ENCODE measurements at places on chromosomes 7 and 10.

- no peak for DNase-seq
These were observed 72.0 kb upstream of the BTBD16 start for GRCh38 chr10:122199070-122199469.

DNA sequence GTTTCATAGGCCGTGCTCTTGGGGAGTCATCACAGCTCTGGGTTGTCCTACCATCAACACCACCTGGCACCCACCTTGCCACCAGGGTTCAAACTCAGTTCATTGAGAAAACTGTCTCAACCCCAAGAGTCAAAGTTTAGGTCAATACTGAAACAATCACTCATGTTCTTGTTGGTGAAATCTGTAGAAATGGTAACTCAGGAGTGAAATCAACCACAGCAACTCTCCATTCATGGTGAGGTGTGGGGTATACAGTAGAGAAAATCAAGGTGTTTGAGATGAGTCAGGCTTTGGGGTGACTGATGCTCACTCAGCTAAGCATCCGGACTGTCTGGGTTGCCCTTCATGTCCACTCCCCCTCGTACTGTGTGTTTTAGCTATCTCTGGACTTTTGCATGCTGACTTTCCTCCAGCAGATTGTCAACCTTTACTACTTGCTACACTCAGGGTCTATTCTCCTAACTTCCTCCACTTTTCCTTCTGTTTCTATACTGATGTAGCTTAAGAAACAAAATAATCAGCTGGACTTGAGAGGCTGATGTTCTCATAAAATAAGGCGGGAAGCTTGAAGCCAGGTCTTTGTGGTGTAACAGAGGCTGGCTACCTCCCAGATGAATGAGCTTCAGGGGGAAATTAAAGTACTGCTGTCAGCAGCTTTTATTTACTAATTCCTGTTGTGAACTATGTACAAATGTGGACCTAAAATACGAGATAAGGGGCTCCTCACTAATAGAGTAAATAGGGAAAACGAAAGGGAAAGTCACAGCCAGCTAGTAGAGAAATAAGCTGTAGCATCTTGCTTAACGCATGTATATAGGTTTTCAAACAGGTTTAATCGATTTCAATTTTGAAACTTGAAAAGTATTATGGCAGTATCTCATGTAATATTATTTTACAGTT is 173.6 kb upstream of the AKR1E2 start:
- no peak for DNase-seq

GRCh38 chr10:109746861-109747260 is 176.4 kb downstream of the XPNPEP1 start:
- DNase-seq, result no peak

DNA sequence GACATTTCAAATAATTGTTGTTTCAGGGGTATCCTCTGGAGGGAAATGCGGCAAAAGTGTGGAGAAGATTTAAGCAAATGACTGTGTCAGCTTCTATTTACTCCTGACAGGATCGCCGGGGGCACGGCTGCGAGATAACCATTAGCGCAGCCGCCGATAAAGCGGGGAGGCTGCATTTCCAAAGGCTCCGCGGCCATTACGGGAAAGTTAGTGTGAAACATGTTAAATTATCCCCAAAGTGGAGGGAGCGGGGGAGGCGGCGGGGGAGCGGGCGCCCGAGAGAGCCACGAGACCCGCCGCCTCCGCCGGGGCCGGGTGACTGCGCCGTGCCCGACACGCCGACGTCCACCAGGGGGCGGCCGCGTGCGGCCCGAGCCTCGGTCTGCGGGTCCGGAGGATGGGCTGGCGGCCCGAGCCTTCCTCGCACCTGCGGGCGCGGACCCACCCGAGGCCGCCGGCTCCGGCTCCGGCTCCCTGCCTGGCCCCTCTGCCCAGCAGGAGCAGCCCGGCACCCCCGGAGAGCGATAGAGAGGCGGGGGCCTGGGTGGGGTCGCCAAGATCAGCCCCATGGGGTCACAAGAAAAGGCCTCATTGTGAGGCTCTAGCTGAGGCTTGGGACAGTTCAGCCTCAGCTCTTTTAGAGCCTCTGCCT is 74.4 kb upstream of the PAX2 start:
- no peak for DNase-seq

- DNase-seq, result no peak
These were observed 89.8 kb downstream of the SEMA3A start for GRCh38 chr7:84104826-84105225.

GRCh38 chr7:81135324-81135723 is 216.5 kb upstream of the SEMA3C start:
- no peak for DNase-seq

GRCh38 chr7:58086461-58086860 is 636.5 kb downstream of the ZNF716 start:
- no peak for DNase-seq

DNA sequence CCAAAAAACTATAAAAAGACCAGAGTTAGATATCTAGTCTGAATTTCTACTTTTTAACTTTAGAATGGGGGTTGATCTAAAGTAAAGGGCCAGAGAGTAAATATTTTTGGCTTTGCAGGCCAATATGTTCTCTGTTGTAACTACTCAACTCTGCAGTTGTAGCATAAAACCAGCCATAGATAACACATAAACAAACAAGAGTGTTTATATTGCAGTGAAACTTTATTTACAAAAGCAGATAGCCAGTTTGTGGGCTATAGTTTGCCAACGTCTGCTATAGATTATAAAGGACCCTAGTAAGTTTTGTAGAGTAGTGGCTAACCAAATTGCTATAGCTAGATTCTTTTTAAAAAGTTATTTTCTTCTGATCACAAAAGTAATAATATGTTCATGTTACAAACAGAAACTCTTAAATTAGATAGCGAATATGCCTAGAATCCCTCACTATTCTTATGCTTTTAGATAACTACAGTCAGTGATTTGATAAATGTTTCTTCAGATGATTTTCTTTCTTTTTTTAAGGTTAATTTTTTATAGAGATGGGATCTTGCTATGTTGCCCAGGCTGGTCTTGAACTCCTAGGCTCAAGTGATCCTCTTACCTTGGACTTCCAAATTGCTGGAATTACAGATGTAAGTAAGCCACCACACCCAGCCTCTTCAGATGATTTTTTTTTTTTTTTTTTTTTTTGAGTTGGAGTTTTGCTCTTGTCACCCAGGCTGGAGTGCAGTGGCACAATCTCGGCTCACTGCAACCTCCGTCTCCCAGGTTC is 23.6 kb upstream of the HBP1 start:
- DNase-seq, result no peak

- DNase-seq, result no peak
These were observed 81.3 kb upstream of the KLF6 start for GRCh38 chr10:3866332-3866731.

- no peak for DNase-seq
These were observed 49.7 kb downstream of the CDK1 start for GRCh38 chr10:60827791-60828488.

- no peak for DNase-seq
These were observed 134.4 kb downstream of the NEURL1 start for GRCh38 chr10:103627893-103628292.

DNA sequence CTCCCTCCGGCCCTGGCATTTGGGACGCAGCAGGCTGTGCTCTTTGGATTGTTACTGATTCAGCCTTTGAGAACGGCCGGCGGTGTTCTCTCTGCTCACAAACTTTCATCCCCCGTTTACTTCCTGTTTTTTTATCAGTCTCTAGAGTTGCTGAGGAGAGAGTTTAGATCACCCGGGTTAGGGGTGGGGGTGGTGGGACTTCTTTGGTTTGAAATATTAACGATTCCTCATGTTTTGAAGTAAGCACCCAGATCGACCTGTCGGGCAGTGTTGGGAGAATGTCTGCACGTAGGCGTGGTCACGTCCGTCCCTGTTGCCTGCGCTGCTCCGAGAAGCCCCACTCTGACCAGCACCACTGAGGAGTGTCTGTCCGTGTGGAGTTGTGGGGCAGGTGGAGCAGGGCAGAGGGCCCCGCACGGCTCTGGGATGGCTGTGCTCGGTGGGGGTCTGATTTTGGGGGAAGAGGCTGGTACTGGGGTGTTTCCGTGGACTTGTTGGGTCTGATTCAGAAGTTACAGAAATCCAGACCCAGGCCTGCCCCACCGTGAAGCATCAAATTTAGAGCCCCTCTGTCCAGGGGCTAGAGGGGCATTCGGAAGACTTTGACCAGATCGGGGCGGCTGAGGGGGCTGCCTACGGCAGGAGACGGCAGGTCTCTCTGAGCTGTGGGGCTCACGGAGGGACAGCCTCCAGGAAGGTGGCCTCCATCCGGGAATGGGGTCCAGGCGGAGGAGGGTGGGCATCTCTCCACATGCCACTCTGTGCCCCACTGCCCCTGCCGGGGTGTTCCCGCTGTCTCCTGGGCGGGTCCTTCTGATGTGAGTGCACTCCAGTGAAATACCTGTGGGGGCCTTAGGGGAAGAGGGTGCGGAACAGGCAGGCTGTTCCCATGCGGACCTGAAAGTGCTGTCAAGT is 7.4 kb downstream of the INPP5A start:
- no peak for DNase-seq

GRCh38 chr10:123782549-123782948 is 109.1 kb downstream of the CPXM2 start:
- no peak for DNase-seq

GRCh38 chr7:157468221-157469111 is 131.7 kb downstream of the DNAJB6 start:
- DNase-seq, result no peak

DNA sequence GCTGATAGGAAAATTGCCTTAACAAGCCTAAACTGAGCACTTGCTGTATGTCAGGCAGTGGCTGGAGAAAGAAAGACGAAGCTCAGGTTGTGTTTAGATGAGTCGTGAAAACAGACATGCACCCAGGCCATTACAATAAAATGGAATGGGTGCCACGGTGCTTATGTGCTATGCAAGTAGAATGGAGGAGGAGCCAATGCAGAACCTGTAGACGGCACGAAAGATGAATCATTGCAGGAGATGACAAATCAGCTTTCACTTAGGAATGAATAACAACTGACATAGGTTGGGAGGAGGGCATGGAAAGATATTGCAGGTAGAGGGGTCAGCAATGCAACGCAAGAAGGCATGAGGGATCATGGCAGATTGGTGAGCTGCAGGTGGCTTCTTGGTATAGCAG is 61.2 kb upstream of the ARHGAP21 start:
- no peak for DNase-seq

- DNase-seq, result no peak
These were observed 9.6 kb upstream of the PNLIPRP2 start for GRCh38 chr10:116611153-116611545.

GRCh38 chr7:130703851-130704250 is 17.5 kb upstream of the TSGA13 start:
- no peak for DNase-seq

DNA sequence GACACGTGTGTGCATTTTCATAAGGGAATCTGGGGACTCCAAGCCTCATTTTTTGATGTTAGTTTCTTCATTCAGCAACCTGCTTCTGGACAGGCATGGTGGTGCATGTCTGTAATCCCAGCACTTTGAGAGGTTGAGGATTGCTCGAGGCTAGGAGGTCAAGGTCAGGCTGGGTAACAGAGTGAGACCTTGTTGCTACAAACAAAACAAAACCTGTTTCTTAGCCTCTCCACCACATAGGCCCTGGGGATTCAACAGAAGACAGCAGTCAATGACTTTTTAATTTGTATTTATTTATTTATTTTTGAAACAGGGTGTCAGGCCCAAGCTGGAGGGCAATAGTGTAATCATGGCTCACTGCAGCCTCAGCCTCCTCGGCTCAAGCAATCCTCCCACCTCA is 6.9 kb upstream of the CYTH3 start:
- no peak for DNase-seq

- DNase-seq, result no peak
These were observed 191.4 kb downstream of the EBF3 start for GRCh38 chr10:129772468-129773358.

DNA sequence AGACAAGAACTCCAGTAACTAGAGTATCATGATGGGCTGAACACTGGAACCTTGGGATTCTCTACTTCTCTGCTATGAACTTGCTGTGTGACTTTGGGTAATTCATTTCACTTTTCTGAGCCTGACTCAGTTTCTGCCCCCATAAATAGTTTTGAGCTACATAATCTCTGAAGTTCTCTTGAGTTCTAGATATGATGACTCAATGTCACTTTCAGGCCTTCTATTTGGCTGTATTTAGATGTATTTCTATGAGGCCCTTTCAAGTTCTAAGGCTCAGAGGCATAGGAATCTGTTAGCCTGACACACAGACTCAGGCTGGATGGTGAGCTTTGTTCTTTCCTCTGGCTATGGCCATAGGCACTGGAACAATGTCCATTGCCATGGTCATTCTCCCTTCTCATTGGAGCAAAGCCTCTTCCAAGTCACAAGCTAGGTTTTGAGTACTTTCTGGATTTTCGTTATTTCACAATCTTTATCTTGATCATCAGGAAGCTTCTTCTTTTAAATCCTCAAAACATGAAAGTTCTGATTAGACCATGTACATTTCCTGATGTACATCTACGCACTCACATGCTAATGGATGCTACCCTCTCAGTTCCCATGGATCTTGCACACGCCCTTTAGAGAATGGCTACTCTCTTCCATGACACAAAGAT is 101.6 kb downstream of the TES start:
- no peak for DNase-seq

- DNase-seq, result no peak
These were observed 207.0 kb downstream of the MLLT10 start for GRCh38 chr10:21740989-21741388.

DNA sequence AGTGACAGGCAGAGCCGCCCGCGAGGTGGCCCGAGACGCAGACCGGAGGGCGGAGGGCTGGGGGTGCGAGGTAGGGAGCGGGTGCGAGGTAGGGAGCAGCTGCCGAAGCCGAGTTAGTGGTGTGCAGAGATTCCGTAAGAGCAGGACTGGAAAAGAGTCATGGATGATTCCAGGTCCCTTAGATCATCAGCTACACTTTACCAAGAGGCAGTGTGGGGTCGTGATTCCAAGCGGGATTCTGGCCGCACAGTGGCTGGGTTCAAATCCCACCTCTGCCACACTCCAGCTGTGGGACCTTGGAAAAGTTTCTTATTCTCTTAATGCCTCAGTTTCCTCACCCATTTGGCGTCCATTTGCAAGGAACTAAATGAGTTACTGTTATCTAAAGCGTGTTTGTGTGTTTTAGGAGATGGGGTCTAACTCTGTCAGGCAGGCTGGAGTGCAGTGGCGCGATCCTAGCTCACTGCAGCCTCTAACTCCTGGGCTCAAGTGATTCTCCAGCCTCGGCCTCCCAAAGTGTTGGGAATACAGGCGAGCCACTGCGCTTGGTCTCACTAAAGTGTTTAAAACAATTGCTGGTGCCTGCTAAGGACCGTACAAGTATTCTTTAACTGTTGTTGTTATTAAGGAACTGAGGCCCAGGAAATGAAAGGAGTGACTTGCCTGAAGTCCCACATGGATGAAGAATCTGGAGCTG is 1.1 kb downstream of the NDUFB2 start:
- DNase-seq, result no peak

DNA sequence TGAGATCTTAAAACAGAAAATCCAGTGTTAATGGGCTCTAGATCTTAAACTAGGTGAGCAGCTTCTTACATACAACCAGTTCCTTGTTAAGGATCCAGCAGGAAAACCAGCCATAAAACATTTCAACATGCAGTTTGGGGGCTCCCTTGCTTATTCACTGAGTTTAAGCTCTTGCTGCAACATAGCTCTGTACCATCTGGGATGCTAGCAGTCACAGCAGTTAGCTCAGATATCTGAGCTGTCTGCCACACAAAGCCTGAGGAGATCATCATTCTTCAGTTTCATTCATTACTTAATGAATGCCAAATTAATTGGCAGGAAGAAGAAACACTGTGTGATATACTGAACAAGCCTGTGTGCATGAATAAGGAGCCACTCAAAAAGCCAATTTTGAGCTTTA is 62.8 kb downstream of the PODXL start:
- no peak for DNase-seq
